AG09309 (cell line): ENCODE measurements at places on chromosomes 2 and 18.

DNA sequence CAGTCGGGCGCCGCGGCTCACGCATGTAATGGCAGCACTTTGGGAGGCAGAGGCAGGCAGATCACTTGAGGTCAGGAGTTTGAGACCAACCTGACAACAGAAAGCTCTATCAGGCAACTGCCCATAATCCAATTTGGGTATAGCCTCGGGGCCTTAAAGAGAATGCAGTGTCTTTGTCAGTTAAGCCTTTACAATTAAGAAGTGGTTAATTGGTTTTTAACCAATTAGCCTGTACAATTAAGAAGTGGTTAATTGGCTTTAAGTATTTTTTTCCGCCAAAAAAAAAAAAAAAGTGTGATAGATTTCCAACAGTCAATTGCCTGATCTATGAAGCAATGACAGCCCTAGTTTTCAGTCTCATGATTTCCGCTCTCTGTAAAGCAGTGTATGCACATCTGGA lies 74.6 kb upstream of the NARS1 start:
- DNase-seq: no peak

DNA sequence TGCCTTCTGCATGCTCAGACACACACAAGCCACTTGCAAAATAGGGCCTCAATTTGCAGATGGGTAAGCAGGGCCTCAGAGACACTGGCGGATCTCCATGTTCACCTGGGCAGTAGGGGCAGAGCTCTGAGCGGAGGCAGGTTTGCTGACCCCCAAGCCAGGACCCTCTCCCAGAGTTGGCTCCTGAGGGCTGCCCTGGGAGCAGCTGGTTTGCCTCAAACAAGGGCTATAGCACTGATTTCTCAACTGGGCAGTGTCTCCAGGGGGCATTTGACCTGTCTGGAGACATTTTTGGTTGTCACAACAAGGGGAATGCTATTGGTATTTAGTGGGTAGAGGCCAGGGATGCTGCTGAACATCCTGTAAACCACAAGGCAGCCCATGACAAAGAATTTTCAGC lies 11.6 kb downstream of the GLI2 start:
- DNase-seq: no peak

- no peak for DNase-seq
These were observed 51.6 kb upstream of the ZNF532 start for GRCh38 chr18:58813105-58813504.

DNA sequence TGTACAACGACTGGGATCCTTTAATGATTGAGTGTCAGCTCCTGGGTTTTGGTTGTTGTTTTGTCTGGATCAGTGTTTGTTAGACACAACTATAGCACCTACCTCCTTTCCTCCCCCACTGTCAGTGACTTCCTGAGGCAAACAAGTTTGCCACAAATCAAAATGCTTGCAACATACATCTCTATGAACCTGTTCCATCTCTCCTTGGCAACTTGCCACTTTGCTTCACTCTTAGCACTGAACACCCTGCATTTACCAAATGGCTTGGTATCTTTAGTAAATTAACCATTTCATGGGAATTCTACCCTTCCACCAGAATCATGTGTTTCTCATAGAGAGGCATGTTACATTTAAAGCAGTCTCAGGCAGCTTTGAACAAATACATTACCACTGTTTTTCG lies 301.1 kb upstream of the TANK start:
- no peak for DNase-seq

GRCh38 chr2:176924909-176925534 lies 287.6 kb upstream of the HNRNPA3 start:
- DNase-seq: no peak

DNA sequence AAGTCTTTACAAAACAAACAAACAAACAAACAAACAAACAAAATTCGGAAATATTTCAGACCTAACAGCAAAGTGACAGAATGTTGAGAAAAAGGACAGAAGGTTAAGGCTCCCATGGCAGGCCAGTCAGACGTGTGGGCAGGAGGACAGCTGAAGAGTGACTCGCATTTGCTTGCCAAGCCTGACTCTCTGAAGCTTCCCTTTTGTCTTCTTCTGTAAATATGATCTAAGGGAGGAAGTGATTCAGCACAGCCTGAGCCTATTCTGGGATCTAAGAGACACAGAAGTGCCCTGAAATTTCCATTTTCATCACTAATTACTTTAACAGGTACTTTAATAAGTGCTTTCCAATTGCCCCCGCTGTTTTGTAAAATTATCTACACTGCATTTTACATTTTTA lies 134.0 kb upstream of the LYPD1 start:
- DNase-seq: peak; percentile 16

DNA sequence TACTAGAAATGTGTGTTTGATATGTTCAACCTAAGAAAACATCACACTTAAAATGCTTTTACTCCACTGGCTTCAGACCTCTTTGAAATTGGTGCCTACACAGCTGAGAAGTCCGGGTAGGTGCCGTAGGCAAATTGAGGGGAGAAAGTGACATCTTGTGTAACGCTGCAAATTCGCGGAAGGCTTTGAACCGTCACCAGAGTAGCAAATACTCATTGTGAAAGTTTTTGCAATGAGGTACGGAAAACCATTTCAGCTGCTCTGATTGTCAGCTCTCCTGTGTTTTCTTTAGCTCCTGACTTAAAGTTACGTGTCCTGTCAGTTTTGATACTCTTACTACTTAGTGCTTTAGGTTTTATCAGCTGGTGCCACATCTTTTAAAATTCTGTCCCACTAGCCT lies 224.5 kb downstream of the FAM210A start:
- DNase-seq: no peak

DNA sequence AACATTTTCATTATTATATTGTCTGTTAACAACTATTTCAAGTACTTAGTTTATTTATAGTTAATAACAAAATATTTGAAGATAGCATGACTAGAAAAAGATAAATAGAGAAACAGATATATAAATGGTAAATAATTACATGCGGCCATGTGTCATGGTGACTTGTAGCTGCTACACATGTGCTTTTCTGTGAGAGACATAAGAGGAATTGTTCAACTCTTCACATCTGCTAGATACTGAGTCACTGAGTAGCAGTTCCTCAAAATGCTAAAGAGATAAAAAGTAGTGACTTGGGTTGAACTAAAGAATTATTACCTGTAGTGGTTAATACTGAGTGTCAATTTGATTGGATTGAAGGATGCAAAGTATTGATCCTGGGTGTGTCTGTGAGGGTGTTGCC lies 37.5 kb upstream of the SCN9A start:
- DNase-seq: no peak

DNA sequence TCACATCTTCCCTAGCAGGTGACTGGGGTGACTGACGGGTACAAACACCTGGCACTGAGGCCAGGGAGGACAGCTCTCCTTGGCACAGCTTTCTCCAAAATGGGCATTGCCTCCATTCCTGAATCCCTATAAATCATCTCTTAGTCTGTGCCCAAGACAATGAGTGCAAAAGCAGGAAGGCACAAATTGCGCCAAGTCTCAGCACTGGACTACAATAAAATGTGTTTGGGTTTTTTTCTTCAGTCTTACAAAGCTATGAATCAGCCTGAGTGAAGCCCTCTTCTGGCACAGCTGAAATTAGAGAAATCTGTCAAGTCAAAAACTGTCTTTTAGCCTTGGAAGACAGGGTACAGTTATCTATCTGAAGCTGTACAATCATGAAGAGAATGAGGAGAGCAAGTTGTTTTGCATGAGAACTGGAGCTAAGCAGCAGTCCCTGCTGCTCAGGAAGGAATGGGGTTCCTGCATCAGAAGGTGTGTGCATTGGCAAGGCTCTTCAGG lies 90.8 kb downstream of the EPB41L3 start:
- DNase-seq: no peak

DNA sequence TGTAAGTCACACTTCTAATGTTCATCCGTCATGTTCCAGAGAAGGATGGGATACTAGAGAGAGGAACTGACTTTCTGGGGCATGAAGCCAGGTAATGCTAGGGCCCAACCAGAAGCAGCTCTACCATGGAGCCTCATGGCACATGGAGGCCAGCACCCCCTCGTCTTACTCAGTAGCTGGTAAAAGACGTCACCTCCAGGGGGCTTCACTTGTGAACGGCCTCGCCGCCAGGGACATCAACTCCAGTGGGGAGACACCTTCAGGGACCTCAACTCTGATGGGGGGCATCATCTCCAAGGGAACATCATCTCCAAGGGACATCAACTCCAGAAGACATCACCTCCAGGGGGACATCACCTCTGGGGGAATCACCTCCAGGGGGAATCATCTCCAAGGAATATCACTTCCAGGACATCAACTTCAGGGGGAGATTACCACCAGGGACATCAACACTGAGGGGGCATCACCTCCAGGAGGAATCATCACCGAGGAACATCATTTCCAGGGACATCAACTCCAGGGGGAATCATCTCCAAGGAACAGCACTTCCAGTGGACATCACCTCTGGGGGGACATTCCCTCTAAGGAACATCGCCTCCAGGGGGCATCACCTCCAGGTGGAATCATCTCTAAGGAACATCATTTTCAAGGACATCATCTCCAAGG lies 168.4 kb downstream of the NDUFA10 start:
- DNase-seq: no peak

GRCh38 chr2:23669413-23670244 lies 257.3 kb downstream of the ATAD2B start:
- DNase-seq: no peak

GRCh38 chr18:79868168-79868784 lies 70.5 kb downstream of the KCNG2 start:
- no peak for DNase-seq

DNA sequence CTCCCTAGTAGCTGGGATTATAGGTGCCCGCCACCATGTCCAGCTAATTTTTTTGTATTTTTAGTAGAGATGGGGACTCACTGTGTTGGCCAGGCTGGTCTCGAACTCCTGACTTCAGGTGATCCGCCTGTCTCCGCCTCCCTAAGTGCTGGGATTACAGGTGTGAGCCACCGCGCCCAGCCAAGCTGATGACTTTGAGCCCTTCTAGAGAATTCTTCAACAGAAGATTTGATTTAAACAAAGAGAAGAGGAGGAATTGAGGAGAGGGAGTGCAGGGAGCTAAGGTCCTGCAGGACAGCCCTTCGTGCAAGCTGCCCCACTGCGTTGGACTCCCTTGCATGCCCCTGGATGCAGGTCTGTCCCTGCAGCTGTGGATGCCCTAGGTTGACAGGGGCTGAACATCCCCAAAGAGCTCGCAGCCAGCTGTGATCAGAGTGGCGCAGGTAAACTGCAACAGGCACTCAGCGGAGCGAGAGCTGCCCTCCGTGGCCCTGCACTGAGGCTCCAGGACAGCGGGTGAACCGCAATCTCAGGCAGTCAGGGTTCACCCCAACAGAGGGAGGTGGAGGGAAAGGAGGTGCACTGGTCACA lies 13.7 kb downstream of the ADRA2B start:
- no peak for DNase-seq

DNA sequence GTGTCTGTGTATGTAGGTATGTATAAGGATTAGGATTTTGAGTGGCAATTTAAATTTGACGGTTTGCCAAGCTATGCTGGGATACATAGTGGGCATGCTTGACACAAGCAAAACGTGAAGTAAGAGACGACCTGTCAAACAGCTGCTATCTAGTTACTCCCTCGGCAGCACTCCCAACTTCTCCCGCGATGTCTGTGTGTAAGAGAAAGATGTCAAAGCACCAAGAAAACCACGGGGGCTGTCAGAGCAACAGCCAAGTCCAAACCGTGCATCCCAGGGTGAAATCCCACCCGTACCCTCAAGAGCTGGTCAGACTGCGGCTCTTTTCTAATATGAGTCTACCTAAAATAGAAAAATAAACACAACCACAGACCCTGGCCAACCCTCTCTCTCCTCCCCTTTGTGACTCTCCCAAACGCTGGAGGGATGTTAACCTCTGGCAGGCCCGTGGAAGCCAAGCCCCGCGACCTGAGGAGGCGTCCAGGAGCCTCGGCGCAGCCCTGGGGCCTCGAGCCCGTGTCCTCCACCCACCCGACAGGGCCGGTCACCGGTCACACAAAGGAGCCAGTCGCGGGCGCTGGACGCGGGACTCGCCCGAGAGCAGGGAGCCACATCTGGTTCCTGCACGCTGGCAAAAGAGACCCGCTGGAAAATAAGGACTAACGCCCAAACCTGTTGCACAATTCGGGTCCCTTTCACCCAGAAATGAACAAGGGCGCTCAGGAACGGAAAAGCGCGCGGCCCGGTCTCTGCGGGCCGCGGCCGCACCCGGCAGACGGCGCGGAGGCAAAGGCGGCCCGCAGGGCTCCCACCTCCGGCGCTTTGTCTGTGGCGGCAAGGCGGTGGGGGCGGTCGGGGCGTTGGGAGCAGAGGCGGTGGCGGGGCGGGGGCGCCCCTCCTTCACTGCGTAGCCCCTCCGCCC lies 925 bp downstream of the SESTD1 start:
- DNase-seq: no peak

DNA sequence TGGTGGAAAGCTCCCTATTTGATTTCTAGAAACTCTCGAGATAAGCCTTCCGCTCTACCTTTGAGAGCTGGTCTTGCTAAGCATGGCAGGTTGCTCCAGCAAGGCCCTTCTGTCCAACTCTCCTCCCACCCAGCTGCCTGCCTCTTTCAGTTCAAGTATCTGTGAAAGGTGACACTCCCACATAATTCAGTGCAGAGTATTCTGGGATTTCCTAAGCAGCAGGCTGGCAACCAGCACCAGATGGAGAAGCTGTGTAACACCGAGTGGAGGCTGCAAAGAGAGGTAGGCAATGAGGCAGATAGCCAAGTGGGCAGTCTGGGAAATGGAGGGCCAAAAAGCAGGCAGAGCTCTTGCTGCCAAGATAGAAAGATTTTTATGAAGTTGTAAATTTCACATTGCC lies 88.4 kb upstream of the CAVIN2 start:
- DNase-seq: no peak

- no peak for DNase-seq
These were observed 96.5 kb upstream of the HS6ST1 start for GRCh38 chr2:128414946-128415778.

DNA sequence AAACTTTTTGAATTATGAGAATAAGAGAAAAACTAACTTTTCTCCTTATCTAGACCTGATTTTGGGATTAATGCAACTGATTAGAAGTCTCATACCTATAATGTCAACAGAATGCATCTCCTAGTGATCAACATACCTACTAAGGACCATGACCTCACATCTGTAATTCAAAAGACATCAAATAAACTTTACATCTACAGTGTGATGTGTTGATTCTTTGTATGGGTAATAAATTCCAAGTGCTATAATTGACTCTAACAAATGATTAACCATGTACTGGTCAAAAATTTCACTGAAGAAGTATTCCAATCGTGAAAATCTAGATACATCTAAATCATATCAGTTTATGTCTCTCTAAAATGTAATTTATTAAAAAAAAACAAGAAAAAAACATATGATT lies 84.5 kb downstream of the STRN start:
- DNase-seq: no peak

DNA sequence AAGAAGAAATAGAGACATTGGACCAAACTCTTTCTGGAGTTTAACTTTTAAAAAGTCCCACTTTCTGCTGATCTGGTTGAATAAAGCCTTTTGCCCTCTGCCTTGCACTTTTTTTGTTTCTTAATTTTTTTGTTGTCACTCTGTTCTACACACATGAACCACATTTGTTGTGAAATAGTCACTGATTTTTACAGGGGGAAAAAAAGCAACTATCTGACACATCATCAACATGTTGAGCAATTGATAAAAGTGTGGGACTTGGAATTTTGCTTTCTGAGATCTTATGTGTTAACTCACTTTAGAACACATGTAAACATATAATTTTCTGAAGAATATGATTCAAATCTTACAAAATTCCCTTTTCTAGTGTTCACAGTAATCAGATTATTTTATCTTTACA lies 414.8 kb upstream of the FIGN start:
- DNase-seq: no peak

- no peak for DNase-seq
These were observed 12.6 kb upstream of the FLACC1 start for GRCh38 chr2:201369775-201370174.
